ENCODE measurements at places on chromosomes 16 and 17. TPM values are rescaled to one million over a fixed set of nuclear protein-coding genes. Genes with fewer than 3 reads are reported as not detected.

KPNA2 gene
- 89.0 TPM for total RNA-seq

ABCC12 gene
- total RNA-seq, result not detected

ZNF263 gene
- 31.2 TPM for total RNA-seq

SOCS7 gene
- total RNA-seq, result 7.7 TPM

LRRC36 gene
- total RNA-seq, result 0.13 TPM

HOXB1 gene
- not detected for total RNA-seq

SSH2 gene
- total RNA-seq, result 15.3 TPM

TBC1D26 gene
- not detected for total RNA-seq

KIF2B gene
- not detected for total RNA-seq

SPATA22 gene
- not detected for total RNA-seq

CNEP1R1 gene
- total RNA-seq, result 24.5 TPM

SLC2A4 gene
- 0.76 TPM for total RNA-seq

CCL13 gene
- total RNA-seq, result not detected

TP53TG3D gene
- 0.26 TPM for total RNA-seq

CLDN6 gene
- not detected for total RNA-seq

CD7 gene
- total RNA-seq, result not detected

ESRP2 gene
- total RNA-seq, result 2.1 TPM

EPX gene
- not detected for total RNA-seq

TMEM114 gene
- total RNA-seq, result not detected

GP1BA gene
- not detected for total RNA-seq

BCL6B gene
- 57.9 TPM for total RNA-seq

SNAI3 gene
- 0.13 TPM for total RNA-seq

ACE gene
- 51.3 TPM for total RNA-seq

LCAT gene
- 1.8 TPM for total RNA-seq

CMTM2 gene
- not detected for total RNA-seq

TBC1D3D gene
- not detected for total RNA-seq

C16orf96 gene
- not detected for total RNA-seq

KCNH4 gene
- total RNA-seq, result 0.13 TPM

SEC14L1 gene
- total RNA-seq, result 192 TPM

GLOD4 gene
- total RNA-seq, result 40.0 TPM

CACNG1 gene
- not detected for total RNA-seq

HOXB7 gene
- 7.1 TPM for total RNA-seq

TBKBP1 gene
- total RNA-seq, result 8.5 TPM

SPIRE2 gene
- total RNA-seq, result 2.4 TPM

ZNF597 gene
- total RNA-seq, result 1.5 TPM

CCDC47 gene
- total RNA-seq, result 98.9 TPM

KCNJ12 gene
- 0.25 TPM for total RNA-seq

Data from dermis microvascular lymphatic vessel endothelial cell (primary cell).